ENCODE measurements at places on chromosomes 3 and 15.

DNA sequence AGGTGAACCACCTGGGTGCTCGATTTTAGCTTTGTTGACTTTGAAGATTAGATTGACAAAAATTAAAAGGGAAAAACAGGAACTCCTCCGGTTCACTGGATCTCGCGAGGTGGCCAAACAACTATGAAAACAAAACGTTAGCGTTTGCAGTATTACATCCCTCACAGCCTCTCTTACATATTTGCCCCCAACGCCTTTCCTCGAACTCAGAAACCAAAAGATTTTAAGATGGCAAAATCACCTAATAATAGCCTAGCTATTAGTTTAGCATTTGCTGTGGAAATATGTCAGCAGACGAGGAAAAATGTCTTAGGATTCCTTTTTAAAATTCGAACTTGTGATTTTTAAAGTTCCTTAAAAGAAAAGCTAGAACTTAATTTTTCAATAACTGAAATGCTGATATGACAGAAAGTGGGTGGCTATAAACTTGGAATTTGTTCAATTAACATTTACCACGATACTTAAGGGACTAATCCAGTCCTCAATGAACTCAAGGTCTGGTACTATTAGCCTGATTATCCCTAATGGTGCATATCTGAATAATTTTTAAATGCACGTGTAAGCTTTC, 491 bp upstream of the SENP7 start:
- DNase-seq: no peak

GRCh38 chr3:69542089-69542804, 156.4 kb upstream of the FRMD4B start:
- DNase-seq: no peak

- DNase-seq: no peak
Observed at GRCh38 chr3:196627918-196628231, 11.6 kb upstream of the NRROS start.

DNA sequence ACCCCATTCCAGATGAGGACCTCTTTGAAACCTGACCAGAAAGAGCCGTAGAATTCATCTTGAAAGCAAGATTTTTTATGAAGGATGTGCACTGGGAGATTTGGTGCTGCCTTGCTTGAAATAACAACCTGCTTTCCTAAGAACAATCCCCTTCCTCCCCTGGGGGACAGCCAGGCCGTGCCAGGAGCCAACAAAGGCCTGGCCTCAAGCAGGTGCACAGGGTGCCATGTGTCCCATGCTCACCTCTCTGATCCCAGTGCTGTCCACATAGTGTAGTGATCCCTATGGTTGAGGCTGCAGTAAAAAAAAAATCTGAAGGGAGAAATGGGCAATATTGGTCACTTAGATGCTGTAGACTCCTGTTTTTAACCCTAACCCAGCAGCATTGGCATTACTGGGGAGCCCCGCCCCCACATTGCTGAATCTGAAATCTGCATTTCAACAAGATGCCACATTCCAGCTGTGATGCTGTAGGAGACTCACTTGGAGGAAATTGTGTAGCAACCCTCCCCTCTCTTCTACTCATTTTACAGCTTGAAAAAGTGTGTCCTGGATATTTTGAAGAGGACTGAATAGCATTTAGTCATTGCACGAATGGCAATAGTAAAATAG, 171.2 kb downstream of the APBA2 start:
- no peak for DNase-seq

GRCh38 chr3:71536376-71536965, 47.1 kb downstream of the FOXP1 start:
- no peak for DNase-seq

- no peak for DNase-seq
Observed at GRCh38 chr15:59892985-59893384, 111.1 kb upstream of the FOXB1 start.
